ENCODE measurements at places on chromosomes 12 and 14.

DNA sequence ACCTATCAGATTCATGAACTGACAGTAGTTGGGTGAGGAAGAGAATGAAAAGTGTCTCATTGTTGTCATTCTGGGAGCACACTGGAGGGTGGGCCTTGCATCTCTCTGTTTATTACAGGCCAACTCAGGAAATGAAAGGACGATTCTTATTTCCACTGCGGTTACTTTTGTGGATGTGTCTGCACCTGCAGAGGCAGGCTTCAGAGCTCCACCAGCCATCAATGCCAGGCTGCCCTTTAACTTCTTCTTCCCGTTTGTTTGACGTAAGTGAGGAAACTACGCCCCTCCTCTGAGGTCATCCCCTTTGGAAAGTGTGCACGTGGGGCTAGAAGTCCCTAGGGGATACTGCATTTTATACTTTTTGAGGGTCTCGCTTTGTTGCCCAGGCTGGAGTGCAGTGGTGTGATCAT, 33.7 kb downstream of the TCTN1 start:
- DNase-seq = peak; percentile 58

DNA sequence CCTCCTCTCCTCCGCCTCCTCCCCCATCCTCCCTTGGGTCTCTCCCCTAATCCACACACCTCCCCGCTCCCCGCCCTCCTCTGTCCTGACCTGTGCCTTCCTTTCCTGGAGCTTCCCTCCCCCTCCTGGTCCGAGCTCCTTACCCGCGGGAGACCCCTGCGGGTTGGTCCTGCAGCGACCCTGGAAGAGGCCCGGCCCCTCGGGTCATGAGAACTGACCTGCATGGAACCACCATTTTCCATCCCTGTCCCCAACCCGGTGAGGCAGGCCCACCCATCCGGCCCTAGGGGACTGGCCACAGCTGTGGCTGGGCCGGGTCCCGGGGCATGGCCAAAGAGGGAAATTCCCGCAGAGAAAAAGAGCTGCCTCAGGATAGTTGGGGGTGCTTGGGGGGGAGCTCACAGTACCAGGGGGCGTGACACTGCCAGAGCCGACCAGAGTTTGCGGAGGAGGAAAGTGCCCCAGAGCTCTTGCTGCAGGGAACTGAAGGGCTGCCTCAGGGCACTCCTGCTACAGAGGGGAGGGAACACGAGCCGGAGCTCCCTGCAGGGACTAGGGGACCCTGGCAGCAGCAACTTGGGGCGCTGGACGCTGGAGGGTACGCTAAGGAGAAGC, 613 bp downstream of the ARHGEF40 start:
- peak; percentile 68 for DNase-seq

- no peak for DNase-seq
These were observed 360.4 kb upstream of the MDGA2 start for GRCh38 chr14:48035836-48036235.

DNA sequence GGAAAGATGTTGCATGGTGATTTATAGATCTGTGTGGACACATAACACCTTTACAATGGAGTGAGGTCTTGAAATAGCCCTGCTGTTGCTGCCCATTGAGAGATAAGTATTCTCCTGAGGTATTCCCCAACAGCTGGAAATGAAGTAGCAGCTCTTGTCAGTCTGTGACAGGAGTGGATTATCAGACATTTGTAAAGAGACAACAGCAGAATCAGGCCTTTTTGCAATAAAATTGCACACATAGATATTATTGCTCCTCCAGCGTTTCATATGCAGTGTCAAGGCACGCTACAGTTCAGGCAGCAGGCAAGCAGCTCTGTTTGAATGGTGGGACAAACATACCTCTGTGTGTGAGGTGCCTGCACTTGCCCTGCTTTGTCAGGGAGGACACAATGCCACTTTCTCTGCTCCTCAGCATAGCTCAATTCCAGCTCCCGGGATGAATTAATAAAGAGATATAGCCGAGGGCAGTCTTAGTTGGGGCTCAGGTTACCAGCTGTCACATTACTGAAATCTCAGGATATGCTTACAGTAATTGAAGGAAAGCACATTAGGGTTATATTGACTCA, 49.4 kb downstream of the BICD1 start:
- no peak for DNase-seq
